ENCODE measurements at places on chromosomes 1 and 21.
A peak's percentile ranks its signal among the peaks of the same experiment; 100 is the strongest.

DNA sequence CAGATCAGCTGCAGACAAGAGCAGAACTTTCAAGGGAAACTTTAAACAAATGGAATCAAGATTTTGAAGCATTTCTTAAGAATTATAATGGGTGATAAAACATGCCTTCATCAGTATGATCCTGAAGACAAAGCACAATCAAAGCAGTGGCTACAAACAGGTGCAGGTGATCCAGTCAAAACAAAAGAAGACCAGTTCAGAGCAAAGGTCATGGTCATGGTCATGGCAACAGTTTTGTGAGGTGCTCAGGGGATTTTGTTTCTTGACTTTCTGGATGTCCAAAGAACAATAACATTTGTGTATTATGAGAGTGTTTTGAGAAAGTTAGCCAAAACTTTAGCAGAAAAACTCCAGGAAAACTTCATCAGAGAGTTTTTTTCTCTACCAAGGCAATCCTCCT, 681.7 kb upstream of the PTBP2 start:
- no peak for DNase-seq

GRCh38 chr1:2253797-2254480, 25.8 kb downstream of the SKI start:
- no peak for DNase-seq

GRCh38 chr1:41765152-41765551, 153.6 kb downstream of the HIVEP3 start:
- no peak for DNase-seq

GRCh38 chr1:161989108-161989507, 34.6 kb downstream of the OLFML2B start:
- DNase-seq, result no peak

- no peak for DNase-seq
Measured at GRCh38 chr1:237258871-237259270, 216.9 kb downstream of the RYR2 start.

DNA sequence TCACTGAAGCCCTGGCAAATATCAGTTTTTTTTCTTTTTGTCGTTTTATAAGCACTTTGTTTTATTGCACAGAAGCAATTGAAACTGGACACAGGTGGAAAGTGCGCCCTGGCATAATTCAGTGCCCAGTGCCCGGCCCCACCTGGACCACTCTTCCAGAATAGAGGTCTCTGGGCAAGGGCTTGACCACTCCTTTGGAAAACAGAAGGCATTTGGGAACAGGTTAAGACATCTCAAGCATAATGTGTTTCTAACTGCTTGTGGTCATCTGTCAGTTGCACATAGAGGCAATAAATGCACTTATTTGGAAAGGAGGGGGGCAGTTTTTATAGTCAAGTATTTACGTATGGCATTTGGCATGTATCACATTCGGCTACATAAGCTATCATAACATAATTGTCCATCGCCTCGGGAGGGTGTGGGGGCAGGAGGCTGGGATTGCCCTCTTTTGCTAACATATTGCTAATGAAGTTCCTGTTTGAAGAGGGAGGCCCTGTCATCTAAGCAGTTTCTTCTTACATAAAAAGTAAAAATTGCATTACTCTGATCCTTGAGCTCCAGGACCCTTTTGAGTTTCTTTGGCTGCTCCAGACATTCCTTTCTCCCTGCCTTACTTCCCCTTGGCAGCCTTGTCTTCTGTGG, 14.7 kb upstream of the CD2 start:
- no peak for DNase-seq

GRCh38 chr1:56081173-56081572, 498.2 kb downstream of the PLPP3 start:
- DNase-seq, result peak; percentile 87

DNA sequence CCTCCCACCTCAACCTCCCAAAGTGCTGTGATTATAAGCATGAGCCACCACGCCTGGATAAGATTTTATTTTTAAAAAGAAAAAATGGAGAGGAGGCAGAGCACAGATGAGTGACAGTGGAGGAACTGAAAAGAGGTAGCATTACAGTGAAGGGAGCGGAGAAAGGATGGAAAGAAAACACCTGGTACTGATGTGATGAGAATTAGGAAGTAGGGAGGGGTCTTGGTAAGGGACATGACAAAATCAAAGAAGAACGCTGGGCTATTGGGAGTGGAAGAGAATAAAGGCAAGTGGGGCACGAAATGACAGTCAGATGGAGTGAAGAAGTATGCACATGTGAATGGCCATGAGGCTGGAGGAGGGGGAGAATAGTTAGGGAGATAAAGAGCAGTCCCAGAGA, 2.3 kb downstream of the FCRLA start:
- no peak for DNase-seq

DNA sequence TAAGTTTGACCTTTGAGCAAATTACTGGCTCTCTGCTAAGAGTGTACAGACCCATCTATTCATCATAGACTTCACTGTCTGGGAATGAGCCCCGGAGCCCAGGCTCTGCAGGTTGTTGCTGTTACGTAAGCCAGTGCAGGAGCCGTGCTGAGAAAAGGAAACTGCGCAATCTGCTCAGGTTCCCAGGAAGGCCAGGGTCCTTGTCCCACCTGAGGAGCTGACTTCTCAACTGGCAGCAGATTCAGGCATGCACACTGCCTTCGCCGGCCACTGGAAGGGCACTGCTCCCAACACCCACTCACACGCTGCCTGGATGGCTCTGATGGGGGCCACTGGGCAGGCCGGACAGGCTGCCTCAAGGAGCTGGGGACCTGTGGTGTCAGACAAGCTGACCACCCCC, 19.5 kb downstream of the RCAN1 start:
- no peak for DNase-seq

DNA sequence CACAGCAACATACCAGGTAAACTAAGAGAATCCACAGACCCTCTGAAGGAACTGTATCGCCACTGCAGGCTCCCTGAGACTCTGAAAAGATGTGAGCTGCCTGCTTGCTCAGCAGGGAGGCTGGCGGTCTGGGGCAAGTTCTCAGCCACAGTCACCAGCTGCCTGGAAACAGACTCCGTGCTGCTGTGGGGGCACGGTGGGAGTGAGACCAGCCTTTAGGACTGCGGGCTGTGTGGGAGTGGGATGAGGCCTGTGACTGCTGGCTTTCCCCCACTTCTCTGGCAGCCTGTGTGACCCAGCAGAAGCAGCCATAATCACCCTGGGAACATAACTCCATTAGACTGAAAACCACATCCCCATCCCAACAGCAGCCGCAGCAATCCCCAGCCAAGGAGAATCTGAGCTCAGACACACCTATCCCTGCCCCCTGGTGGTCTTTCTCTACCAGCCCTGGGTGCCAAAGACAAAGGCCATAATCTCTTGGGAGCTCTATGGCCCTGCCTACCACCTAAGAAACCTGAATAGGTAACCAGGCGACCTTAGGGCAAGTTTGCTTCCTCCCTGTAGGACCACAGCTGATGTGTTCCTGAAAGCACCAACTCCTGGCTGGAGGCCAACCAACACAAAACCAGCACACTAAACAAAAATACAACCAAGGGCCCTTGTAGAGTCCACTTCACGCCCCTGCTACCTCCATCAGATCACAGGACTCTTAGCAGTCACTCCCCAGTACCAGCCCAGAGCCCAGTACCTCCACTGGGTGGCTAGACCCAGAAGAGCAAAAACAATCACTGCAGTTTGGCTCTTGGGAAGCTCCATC, 151.5 kb downstream of the SMYD3 start:
- no peak for DNase-seq

- no peak for DNase-seq
Measured at GRCh38 chr1:184502161-184502560, 115.3 kb downstream of the C1orf21 start.

DNA sequence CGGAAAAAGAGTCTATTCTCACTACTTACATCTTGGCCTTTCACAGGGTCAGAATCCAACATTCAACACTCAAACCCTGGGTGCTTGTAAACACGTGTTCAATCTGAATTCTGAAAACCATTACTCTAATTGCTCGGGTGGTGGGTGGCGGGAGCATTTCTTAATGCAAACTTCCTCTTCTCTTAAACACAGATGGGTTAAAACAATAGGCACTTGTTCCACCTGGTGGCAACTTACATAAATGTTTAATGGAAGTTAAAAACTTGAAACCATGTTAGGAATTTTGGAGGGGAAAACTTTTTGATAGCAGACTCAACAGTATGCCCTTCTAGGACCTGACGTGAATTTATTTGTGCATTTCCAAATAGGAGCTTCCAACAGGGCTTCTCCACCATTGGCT, 23.4 kb upstream of the TDRD10 start:
- no peak for DNase-seq

DNA sequence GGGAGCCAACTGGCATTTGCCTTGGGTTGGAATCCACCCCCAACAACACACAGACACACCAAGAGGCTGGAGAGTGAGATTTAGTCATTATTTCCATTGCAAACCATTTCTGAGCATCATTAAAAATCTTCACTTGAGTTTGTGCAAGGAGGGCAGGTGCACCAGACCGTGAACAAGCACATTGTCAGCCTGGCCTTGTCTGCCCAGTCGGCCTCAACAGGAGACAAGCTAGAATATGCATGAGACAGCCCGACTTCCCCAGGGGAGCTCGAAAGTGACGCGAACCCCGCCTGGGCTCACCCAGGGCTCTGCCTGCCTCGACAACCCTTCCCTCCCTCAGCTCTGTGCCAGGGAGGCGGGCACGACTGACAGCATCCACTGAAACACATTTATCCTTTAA, 15.4 kb upstream of the GUCA2B start:
- no peak for DNase-seq

DNA sequence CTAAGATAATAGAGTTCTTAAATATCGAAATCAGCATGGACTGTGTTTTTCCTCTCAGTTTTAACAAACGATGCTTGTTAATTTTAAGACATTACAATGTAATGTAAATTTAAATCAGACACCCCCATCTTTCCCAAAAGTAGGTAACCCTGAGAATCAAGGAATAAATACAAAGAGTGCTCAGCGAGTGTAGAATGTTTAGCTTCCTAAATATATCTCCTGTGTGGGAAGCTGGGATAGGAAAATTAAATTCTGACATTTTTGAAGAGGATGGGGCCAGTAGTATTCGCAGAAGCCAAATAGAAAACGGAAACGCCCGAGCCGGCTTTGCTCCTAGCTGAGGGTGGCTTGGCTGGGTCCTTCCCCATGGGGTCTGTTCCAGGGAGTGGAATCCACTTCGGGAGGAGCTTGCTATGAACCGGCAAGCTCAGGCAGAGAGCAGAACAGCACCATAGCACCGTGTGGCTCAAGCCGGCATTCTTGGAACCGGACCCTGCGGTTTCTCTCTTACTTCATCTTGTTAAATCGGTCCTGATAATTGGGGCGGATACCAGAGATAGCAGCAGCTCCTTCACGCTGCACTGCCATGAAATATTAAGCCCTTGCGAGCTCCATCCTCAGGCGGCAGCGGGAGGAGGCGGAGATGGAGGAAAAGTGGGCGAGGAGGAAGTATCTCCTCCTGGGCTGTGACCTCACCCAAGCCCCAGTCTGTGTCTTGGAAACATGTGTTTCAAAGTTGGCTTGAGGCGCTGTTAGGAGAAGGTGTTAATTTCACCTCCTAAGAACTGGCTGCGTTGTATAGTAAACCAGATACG, 24.9 kb downstream of the MAP3K7CL start:
- peak; percentile 35 for DNase-seq

All from stromal cell of bone marrow (primary cell).